CD4-positive, alpha-beta memory T cell (primary cell): ENCODE measurements at places on chromosomes 2 and 18.

GRCh38 chr2:233267516-233268245, 16.2 kb downstream of the ATG16L1 start:
- DNase-seq = peak; percentile 90

DNA sequence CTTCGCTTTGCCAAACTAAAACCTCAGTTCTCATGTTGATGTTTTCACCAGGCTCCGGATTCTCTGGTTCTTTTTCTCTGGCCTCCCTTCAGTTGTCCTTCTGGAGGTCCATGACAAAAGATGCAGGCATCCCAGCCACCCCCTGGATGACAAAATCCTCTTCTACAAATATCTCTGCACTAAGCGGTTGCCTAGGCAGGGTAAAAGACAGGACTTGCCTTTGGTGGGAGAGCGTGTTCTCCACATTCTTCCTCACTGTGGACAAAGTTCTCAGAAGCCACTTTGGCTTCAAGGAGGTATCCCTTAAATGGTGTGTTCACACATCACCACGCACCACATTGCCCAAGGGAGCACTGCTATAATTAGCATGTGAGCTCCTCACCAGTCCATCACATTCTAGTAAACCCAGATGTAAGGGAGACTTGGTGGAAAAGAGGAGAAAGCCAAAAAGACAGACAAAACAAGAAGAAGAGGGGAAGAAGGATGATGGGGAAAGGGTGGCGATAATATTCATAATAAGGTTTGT, 23.6 kb upstream of the MRPL33 start:
- no peak for DNase-seq

DNA sequence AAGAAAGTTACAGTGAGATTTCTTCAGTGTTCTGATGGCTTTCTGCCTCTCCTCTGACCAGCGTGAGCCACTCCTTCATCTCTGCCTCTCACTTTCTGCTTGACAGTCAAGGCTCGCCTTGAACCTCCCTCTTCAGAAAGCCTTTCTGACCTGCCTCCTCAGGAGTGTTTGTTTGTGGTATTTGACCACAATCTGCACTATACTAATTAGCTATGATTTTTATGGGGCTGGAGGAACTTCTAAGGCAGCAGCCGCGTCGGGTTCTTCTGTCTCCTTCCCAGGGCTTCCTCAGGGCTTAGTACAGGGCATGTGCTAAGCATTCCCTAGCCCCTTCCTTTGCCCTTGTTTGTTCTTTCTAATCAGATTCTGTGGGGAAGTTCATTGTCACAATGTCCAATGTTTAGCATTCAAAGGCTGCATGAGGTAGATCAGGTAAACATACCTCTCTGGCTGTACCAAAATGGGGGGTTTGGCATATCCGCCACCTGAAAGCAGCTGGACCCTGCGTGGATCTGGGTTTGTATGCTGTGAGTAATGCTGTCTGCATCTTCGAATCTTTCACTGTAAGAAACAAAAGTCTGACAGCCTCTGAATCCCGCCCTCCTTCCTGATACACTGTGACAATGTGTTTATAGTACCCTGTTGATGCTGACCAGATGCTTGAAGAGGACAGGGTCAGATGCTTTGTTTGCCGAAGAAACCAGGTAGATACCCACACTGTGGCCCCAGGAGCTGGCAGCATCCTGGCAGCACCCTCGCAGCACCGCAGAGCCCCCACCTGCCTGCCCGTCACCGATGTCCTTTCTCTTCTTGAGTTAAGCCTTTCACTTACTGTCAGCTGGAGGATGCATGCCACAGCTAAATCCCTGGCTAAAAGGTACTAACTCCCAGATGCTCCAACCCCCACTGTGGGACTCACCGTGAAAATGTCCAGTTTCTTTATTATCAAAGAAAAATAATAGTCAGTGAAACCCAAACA, 260.8 kb upstream of the HDAC4 start:
- no peak for DNase-seq

DNA sequence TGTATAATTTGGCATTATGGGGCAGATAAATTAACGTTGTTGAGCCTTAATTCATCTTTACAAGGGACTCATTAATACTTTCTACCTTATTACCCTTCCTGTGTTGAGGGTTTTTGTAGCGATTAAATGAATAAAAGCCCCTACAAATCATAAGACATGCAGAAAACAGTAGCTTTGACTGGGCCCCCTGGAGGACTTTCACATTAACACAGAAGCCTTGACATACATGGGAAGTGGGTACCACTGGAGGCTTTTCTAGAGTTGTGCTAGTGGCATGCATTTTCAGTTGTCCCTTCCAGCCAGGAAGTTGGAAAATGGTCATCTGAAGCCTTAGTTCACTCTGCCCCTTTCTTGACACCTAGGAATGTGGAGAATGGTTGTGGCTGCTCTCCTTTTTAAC, 30.2 kb downstream of the MTA3 start:
- no peak for DNase-seq

GRCh38 chr18:57440331-57441070, 5.3 kb downstream of the ONECUT2 start:
- no peak for DNase-seq

GRCh38 chr2:72780477-72780876, 45.4 kb downstream of the EXOC6B start:
- DNase-seq = no peak

DNA sequence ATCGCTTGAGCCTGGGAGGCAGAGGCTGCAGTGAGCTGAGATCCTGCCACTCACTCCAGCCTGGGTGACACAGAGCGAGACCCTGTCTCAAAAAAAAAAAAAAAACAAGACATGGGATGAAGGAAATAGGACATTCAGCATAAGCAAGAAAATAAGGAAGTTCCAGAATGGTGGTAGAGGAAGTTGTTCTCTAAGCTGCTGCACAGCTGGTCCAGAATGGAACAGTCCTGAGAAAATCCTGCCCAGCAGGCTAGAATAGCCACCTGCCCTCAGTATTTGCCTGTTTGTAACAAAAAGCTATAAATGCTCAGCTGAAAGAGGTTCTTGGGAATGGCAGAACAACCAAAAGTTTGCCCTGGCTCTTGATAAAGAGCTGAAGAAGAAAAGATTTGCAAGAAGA, 11.1 kb upstream of the MAPRE3 start:
- no peak for DNase-seq

DNA sequence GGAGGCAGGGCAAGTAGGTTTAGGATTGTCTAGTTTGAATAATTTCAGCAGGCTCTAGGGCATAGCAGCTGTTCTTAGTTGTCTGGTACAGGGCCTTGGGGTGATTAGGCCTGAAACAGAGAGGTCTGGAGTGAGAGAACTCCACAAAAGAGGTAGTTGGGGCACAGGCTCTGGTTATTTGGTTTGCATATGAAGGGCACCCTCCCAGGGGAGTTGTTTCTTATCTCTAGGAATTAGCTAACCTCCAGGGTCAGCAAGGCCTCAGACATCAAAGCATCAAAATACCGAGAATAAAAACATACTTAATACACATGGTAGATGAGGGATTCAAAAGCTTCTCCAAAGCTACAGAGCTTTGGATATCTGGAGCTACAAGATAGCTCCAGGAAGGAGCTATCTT, 38.3 kb upstream of the SLC14A2 start:
- no peak for DNase-seq

GRCh38 chr18:8976606-8977005, 125.9 kb upstream of the NDUFV2 start:
- DNase-seq = no peak

GRCh38 chr2:191912764-191913163, 65.9 kb upstream of the CAVIN2 start:
- DNase-seq = no peak

GRCh38 chr18:12597760-12598159, 60.1 kb downstream of the SPIRE1 start:
- no peak for DNase-seq

- DNase-seq = no peak
Observed at GRCh38 chr2:15092691-15093090, 460.2 kb downstream of the LRATD1 start.

DNA sequence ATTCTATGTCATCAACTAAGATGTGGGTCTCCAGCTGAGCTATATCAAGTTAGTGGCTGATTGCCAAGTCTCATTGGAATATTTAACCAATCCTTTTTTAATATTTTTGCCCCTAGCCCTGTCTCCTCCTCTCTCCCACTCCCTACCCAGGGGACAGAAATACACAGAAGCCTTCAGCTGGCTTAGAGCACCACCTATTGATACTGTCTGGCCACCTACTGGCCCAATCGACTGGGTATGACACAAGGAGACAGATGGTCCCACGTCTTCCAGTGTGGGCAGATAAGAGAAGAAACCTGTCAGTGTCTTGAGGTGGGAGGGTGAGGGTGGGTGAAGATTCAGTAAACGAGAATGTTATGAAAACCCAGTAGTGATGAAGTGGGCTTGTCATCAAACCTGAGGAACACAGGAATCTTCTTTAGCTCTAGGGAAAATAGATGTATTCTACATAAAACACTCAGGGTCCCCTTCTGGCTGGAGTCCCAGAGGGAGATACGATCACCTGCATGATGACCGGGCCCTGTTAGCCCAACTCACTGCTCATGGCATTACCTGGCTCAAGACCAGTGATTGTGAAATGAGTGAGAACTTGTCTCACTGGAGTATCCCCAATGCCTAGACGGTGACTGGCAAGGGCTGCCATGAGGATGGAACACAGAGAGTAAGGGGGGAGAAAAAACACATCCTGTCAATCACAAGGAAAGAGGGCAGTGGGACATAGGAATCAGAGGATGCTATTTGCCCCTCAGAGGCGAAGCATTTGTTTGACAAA, 26.7 kb downstream of the POLR1A start:
- DNase-seq = peak; percentile 44

DNA sequence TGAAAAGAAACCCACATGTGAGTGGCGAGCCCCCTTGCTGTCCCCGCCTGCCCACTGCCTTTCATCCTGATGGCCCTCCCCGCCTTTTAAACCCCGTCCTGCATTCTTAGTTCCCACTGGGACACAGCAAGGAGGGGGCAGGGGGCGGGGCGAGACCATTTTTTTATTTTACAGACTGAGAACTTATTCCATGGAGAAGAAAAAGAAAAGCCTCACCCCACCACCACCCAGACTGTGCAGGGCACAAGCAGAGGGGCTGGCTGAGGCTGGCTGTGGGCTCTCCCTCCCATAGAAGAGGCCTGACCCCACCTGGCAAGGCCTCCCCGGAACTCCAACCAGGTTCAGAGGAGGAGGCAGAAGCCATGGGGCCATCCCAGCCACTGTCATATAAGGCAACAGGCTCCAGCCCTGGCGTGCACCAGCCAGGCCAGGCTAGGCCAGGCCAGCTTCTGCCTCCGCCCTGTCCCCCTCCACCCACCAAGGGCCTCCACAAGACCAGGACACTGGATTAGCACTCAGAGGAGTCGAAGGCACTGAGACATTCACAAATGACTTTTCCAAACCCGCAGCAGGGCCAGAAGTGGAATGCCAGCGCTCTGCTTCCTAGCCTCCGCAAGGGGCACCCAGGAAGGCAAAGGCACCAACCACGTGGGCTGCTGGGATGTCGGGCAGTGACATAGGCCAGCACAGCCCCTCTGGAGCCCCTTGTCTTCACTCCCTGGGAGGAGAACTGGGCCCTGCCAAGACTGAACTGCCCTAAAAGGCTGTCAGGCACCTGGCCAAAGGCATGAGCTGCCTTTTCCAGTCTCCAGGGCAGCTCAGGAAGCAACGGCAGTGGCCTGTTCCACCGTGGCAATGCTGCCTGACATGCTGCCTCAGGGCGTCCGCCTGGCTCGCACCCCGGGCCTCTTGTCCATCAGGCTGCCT, 37.5 kb upstream of the SEMA4C start:
- DNase-seq = no peak

DNA sequence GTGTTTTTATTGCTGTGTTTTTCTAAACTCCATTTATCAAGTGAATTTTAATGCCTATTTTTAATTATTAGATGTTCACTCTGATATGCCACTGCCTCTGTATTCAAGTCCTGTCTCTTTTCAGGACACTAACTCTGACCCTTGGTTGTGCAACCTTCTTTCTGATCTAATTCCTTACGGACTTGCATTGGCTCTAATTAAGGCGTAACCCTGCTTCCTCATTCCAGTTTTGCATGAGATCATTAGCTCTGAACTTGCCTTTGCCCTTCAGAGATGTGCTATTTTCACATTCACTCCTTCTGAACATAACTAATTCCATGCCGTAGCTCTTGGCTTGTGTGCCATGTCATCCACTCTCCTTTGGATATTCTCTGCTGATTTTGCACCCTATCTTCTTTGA, 162.5 kb upstream of the TMEFF2 start:
- no peak for DNase-seq

DNA sequence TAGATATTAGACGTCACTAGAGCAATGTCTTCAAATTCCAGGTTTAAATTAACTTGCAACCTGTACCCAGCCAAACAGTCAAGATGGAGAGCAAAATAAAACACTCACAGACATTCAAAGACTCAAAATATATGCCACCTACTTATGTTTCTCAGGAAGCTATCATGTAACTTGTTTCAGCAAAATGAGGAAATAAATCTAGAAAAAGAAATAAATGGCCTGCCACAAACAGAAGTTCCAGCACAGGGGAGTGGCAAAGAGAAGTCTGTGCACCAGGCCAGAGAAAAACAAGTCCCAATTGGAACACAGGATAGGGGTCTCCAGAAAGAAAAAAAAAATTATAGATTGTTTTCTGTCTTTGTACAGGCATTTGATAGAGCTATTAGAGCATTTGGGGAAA, 96.7 kb downstream of the LRP2 start:
- no peak for DNase-seq

- no peak for DNase-seq
Observed at GRCh38 chr18:29644276-29644675, 1398.3 kb downstream of the DSC3 start.

DNA sequence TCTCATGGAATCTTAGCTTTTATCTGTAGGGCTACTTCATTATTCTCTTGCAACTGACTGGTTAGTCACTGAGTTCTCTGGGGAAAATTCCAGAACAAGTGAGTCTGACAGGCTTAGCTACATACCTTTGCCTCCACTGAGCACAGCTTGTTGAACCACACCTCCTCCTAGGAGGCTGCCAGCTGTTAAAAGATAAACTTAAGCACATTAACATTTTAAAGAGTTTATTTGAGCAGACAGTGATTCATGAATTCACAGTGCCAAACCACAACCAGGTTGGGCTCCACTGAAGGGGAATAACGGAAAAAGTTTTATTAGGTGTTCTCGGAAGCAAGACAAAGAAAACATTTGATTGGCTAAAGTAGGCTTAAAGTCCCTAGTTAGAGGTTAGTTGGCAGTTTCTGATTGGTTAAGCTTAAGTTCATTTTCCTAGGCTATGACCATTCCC, 12.5 kb upstream of the SLC38A11 start:
- no peak for DNase-seq

- DNase-seq = no peak
Observed at GRCh38 chr2:72131916-72132841, 15.5 kb downstream of the CYP26B1 start.

DNA sequence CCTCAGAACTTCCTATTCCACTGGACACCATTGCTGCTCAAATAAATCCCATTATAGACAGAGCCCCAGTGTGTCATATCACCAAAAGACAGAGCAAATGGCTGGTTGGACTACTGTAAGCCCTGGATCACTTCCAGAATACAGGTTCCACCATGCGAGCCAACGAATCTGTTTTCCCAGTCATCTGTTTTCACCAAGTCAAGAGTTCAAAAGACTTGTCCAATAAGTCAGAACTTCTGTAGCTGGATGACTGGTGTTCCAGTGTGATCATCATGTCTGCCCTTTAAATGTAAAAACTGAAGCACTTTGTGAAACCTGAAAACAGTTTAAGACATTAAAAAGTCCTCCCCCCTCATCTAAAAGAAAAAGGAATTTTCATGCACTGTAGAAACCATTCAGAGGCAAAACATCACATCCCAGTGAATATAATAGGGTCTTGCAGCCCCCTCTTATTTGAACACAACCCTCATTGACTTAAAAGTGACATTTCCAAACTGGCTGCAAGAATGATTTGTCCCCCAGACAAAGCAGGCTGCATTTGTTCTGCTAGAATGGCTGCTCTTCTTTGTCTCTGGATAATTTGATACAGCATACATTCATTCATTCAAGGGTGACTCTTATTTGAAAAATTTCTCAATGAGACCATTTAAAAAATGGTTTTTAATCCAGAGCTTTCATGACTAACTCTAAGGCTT, 64.6 kb upstream of the TANC1 start:
- no peak for DNase-seq
